Stimulated activated memory B cell treated with anti-CD40 and anti-IgM and Interleukin-4, amounts not matched to agents 10 μg/mL and 1 μg/mL and 100 μg/mL, for 72 hours (primary cell): ENCODE measurements at places on chromosomes 11 and 22.
A peak's percentile ranks its signal among the peaks of the same experiment; 100 is the strongest.

- ATAC-seq, result no peak
These were observed 13.1 kb downstream of the POU2AF1 start for GRCh38 chr11:111365722-111366559.

- ATAC-seq, result no peak
These were observed 41.7 kb downstream of the RIBC2 start for GRCh38 chr22:45455212-45455611.

DNA sequence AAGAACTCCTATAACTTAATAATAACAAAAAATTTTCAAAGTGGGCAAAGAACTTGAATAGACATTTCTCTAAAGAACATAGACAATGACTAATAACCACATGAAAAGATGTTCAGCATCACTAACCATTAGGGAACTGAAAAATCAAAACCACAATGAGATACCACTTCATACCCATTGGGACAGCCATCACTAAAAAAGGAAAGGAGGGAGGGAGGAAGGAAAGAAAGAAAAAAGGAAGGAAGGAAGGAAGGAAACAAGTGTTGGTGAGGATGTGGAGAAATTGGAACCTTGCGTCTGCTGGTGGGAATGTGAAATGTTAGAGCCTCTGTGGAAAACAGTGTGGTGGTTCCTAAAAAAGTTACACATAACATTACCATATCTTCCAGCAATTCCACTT is 55.8 kb downstream of the MS4A13 start:
- peak; percentile 88 for ATAC-seq

DNA sequence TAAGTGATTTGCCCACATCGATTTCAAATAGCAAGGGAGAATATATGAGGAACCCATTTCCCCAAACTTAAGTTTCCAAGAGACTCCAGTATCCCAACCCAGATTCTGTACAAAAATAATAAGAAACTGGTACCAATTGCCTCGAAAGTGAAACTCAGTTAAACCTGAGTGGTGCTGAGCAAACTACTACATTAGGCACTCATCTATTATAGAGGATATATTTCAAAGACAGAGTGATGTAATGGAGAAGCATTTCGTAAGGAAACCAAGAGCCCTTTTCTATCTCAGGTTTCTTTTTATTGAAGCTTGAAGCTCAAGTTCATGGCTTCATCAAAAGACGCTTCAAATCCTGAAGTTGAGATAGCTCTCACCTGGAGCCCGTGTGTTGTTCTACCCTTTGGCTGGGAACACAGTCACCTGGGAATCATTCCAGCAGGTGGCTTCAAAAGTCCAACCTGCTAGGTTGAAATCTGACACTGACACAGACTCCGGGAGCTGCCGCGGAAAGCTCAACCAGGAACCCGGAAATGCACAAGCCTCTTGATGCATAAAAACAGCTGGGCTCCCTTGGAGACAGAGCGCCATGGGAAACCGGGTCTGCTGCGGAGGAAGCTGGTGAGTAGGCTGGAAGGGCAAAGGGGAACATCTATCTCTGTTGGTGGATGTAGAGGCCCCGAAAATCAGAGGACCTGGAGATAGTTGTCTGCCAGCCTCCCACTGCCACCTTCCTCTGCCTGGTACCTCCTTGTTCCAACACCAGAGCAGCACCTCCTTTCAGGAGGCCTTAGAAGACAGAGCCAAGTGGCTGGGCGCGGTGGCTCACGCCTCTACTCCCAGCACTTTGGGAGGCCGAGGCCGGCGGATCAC is at the start of gene C11orf52:
C11orf52 (plus strand) TSS at position 524 of the 867 bp plus-strand sequence; CDS start at position 584, 60 bp downstream.
- no peak for ATAC-seq

DNA sequence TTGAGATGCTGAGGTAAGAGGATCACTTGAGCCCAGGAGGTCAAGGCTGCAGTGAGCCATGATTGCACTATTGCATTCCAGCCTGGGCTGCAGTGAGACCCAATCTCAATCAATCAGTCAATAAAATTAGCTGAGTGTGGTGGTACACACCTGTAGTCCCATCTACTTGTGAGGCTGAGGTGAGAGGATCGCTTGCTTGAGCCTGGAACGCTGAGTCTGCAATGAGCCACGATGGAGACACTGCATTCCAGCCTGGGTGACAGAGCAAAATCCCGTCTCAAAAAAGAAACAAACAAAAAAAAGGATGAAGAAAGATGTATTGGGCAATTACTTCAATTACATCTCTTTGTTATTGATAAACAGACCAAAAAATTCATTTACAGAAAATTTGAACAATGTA is 54.5 kb downstream of the MED15 start:
- no peak for ATAC-seq

GRCh38 chr22:34866495-34867131 is 199.3 kb upstream of the ISX start:
- no peak for ATAC-seq

DNA sequence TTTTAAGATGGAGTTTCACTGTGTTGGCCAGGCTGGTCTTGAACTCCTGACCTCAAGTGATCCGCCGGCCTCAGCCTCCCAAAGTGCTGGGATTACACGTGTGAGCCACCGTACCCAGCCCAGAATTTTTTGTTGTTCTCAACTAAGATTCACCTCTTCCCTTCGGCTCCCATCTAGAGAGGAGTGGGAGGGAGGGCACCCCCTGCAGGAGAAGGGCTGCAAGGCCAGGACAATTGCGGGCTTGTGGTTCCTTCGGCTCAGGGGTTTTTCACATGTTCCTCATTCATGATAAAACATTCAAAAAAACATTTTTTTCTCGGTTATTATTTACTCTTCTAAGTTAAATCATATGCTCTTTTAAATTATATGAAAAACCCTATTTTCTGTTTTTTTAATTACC is 201.1 kb upstream of the LRRC4C start:
- no peak for ATAC-seq

DNA sequence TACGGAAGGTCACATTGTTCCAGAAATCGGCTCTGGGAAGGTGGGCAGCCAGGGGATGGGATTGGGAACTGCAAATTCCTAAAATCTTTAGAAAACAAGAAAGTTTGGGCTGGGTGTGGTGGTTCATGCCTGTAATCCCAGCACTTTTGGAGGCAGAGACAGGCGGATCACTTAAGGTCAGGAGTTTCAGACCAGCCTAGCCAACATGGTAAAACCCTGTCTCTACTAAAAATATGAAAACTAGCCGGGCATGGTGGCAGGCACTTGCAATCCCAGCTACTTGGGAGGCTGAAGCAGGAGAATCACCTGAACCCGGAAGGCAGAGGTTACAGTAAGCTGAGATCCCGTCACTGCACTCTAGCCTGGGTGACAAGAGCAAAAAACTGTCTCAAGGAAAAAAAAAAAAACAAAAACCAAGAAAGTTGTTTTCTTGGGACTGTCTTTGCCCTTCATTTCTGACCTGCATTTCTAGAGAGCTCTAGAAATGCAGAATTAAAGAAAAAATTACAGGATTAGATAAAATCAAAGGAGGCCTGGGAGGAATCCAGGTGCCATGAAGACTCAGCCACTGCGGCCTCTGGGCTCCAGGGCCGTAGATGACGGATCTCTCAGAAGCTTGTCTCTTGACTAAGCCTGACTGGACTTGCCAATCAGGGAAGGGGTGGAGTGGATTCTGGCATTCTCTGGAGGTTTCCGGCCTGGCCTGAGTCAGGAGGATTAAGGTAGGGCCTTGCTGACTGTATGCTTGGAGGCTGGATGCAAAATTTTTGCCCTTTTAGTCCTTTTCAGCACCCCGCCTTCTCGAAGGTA is 5.3 kb upstream of the MALAT1 start:
- ATAC-seq, result no peak

- ATAC-seq, result no peak
These were observed 84.4 kb downstream of the TBC1D22A start for GRCh38 chr22:46846832-46847355.

DNA sequence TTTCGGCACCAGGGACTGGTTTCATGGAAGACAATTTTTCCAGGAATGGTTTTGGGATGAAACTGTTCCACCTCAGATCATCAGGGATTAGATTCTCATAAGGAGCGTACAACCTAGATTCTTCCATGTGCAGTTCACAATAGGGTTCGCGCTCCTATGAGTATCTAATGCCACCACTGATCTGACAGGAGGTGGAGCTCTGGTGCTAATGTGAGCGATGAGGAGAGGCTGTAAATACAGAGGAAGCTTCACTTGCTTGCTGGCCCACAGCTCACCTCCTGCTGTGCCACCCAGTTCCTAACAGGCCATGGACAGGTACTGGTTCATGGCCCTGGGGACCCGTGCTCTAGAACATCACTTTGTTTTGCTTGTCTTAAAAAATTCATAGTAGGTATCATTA is 41.8 kb upstream of the AMPD3 start:
- peak; percentile 86 for ATAC-seq

- ATAC-seq, result no peak
These were observed 36.8 kb upstream of the LRRC32 start for GRCh38 chr11:76707293-76707825.

GRCh38 chr22:43883719-43884415 is 7.9 kb downstream of the PNPLA5 start:
- ATAC-seq, result no peak

DNA sequence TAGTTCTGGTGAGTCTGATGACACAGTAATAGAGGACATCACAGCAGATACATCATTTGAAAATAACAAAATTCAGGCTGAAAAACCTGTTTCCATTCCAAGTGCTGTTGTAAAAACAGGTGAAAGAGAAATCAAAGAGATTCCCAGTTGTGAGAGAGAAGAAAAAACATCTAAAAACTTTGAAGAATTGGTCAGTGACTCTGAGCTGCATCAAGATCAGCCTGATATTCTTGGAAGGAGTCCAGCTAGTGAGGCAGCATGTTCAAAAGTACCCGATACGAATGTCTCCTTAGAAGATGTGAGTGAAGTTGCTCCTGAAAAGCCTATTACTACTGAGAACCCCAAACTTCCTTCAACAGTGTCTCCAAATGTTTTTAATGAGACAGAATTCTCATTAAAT is 38.7 kb downstream of the RTN3 start:
- ATAC-seq, result no peak

- ATAC-seq, result no peak
These were observed 104.0 kb downstream of the SOX6 start for GRCh38 chr11:16252373-16252772.
